Subcutaneous preadipocyte (primary cell): ENCODE measurements at places on chromosomes 16 and 17. TPM values are rescaled to one million over a fixed set of nuclear protein-coding genes. Genes with fewer than 3 reads are reported as not detected.

The PRSS53 gene
- 1.5 and 3.3 TPM in 2 replicates for total RNA-seq

The SAMD14 gene
- 0.37 and 0.59 TPM in 2 replicates for total RNA-seq

The C16orf92 gene
- total RNA-seq = not detected in 2 replicates

The FBXO39 gene
- under 0.01 TPM in 1 of 2 replicates, not detected in the other for total RNA-seq

The KCNH4 gene
- total RNA-seq = not detected in 2 replicates

The TUFM gene
- 125 and 139 TPM in 2 replicates for total RNA-seq

The RASL10B gene
- total RNA-seq = under 0.01 and 0.20 TPM in 2 replicates

The HOXB7 gene
- total RNA-seq = 3.5 and 4.0 TPM in 2 replicates

The PITPNM3 gene
- total RNA-seq = 0.37 and 0.78 TPM in 2 replicates

The ZG16 gene
- total RNA-seq = not detected in 2 replicates

The TXNDC11 gene
- 20.6 and 33.6 TPM in 2 replicates for total RNA-seq

The NR1D1 gene
- 2.6 and 3.1 TPM in 2 replicates for total RNA-seq

The CBFA2T3 gene
- total RNA-seq = not detected in 2 replicates

The ACSM2B gene
- not detected in 2 replicates for total RNA-seq

The CD68 gene
- 39.7 and 53.0 TPM in 2 replicates for total RNA-seq

The SLC5A10 gene
- not detected in 2 replicates for total RNA-seq

The TNK1 gene
- total RNA-seq = 0.20 TPM in 1 of 2 replicates, not detected in the other

The ABHD15 gene
- 8.8 and 11.5 TPM in 2 replicates for total RNA-seq

The CDC42EP4 gene
- 40.1 and 73.7 TPM in 2 replicates for total RNA-seq

The CAPNS2 gene
- total RNA-seq = not detected in 2 replicates

The CENPX gene
- total RNA-seq = 43.0 and 46.9 TPM in 2 replicates

The GAST gene
- total RNA-seq = not detected in 2 replicates

The CD300LB gene
- total RNA-seq = not detected in 2 replicates

The TMED6 gene
- total RNA-seq = 0.37 TPM in 1 of 2 replicates, not detected in the other

The SLC13A2 gene
- total RNA-seq = not detected in 2 replicates

The HASPIN gene
- total RNA-seq = 8.5 and 13.1 TPM in 2 replicates

The SYT17 gene
- 0.20 and 0.37 TPM in 2 replicates for total RNA-seq

The USP36 gene
- 29.8 and 43.6 TPM in 2 replicates for total RNA-seq

The KRTAP2-3 gene
- not detected in 2 replicates for total RNA-seq

The TUBB3 gene
- 248 and 348 TPM in 2 replicates for total RNA-seq

The ABCC12 gene
- under 0.01 TPM in 2 replicates for total RNA-seq

The EFCAB13 gene
- 4.1 and 4.8 TPM in 2 replicates for total RNA-seq

The PTGES3L gene
- not detected in 2 replicates for total RNA-seq

The PLA2G10 gene
- not detected in 2 replicates for total RNA-seq

The CCL4 gene
- total RNA-seq = not detected in 2 replicates

The SNX11 gene
- total RNA-seq = 8.0 and 10.3 TPM in 2 replicates

The GP1BA gene
- not detected in 2 replicates for total RNA-seq

The OR1A1 gene
- total RNA-seq = not detected in 2 replicates

The ARL17A gene
- total RNA-seq = 3.7 and 11.7 TPM in 2 replicates

The ERN1 gene
- total RNA-seq = 4.8 and 6.5 TPM in 2 replicates

The TEX14 gene
- total RNA-seq = 0.20 and 0.73 TPM in 2 replicates

The WNT3 gene
- total RNA-seq = 0.37 and 0.39 TPM in 2 replicates

The ZNF688 gene
- 4.9 and 8.5 TPM in 2 replicates for total RNA-seq

The MAPT gene
- 0.37 and 0.39 TPM in 2 replicates for total RNA-seq

The MEIOB gene
- not detected in 2 replicates for total RNA-seq

The EARS2 gene
- total RNA-seq = 37.8 and 39.3 TPM in 2 replicates

The NOXO1 gene
- 0.39 TPM in 1 of 2 replicates, not detected in the other for total RNA-seq

The SEZ6L2 gene
- 0.73 and 0.98 TPM in 2 replicates for total RNA-seq

The RHOT2 gene
- 40.4 and 58.6 TPM in 2 replicates for total RNA-seq

The SLC2A4 gene
- under 0.01 TPM in 1 of 2 replicates, not detected in the other for total RNA-seq
